Vagina (tissue), 2 donors: ENCODE measurements at places on chromosomes 1 and 21. TPM values are rescaled to one million over a fixed set of nuclear protein-coding genes. Genes with fewer than 3 reads are reported as not detected.
A peak's percentile ranks its signal among the peaks of the same experiment; 100 is the strongest.

The PDZK1IP1 gene
- total RNA-seq = 55.2 TPM

The ARV1 gene
- 18.7 TPM for total RNA-seq

The CD5L gene
- total RNA-seq = not detected

The CHI3L2 gene
- 5.6 TPM for total RNA-seq

The PRRX1 gene
- total RNA-seq = 108 TPM

The C1orf94 gene
- total RNA-seq = not detected

The FCRL4 gene
- not detected for total RNA-seq

The PPM1J gene
- total RNA-seq = 7.9 TPM

The SOD1 gene
- 162 TPM for total RNA-seq

The C1orf216 gene
- total RNA-seq = 12.5 TPM

DNA sequence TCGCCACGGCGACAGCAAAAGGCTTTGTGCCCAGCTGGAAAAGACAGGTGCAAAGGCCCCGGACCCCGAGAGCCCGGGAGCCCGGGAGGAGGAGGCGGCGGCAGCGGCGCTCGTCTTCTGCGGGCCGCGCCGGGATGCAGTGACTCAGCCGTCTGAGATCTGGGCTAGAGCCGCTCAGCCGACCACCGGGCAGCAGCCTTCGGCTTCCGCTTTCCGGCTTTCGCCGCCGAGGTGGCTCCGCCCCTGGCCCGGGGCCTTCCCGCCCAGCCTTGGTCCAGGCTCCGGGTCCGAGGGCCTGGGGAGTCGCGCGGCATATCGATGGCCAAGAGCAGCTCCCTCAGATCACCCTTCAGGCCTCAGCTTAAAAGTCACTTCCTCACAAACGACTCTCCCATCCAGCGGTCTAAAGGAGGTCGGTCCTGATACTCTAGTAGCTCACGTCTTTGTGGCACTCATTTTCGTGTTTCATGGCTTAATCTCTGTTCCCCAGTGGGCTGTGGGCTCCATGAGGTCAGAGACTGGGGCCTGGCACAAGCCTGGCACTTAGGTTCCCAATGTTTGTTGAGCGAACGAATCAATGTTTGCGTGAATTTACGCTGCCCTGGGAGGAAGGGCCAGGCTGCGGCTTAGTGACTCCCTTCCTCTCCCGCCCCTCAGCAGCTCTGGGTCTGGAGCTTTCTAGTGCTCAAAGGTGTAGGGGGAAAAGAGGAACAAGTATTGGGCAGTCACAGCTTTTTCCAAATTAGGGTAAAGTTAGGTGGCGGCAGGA is at the start of gene PHTF1:
Gene PHTF1 (minus strand): TSS at position 154 of the 769 bp plus-strand sequence. CDS start 783 bp downstream, outside the sequence.
- no peak for DNase-seq

DNA sequence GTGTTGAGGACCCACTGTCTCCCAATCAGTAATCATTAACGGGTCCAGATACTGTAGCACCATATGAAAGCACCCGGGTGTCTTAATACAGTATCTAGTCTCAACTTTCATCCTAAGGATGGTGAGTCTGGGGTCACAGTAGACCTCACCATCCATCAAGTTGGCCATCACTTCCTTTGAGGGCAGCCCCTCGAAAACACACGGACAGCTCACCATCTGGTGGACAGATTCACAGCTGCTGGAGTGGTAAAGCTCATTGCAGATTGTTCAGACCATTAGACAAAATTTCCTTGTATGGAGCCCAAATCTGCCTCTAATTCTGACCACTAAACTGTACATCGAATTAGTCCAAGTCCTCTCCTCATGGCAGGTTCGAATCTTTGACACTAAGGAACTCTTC is 123.1 kb downstream of the PGBD5 start:
- no peak for DNase-seq

DNA sequence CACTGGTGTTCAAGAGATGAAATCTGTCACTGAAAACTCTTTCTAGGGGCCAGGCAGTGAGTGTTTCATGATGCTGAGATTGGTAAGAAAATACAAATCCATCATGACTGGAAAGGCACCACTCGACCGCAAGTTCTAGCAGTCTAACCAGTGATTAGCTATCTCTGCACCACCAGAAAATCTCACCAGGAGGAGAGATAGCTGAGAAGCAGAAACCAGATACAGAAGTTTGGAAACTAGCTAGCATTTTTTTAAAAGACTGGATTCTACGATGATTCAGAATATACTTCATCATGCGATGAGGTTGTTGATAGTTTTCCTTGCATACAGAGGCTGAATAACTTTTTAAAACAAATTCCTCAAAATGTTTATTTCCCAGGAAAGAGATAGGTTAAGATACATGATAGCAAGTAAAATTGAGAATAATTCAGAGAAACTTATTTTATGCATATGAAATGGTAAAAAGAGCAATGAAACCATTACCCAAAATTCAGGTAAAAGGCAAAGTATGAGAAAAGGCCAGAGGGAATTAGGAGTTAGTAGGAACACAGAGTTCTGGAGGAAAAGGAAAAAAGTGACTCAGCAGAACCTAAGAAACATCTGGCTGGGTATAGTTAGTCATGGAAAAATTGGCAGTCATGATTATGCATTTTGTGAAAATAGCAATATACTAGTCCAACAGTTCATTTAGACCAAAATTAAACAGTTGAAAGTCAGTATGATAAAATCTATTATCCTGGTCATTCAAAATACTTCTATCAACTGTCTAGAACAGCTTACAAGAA is 3.3 kb upstream of the F3 start:
- DNase-seq = no peak

DNA sequence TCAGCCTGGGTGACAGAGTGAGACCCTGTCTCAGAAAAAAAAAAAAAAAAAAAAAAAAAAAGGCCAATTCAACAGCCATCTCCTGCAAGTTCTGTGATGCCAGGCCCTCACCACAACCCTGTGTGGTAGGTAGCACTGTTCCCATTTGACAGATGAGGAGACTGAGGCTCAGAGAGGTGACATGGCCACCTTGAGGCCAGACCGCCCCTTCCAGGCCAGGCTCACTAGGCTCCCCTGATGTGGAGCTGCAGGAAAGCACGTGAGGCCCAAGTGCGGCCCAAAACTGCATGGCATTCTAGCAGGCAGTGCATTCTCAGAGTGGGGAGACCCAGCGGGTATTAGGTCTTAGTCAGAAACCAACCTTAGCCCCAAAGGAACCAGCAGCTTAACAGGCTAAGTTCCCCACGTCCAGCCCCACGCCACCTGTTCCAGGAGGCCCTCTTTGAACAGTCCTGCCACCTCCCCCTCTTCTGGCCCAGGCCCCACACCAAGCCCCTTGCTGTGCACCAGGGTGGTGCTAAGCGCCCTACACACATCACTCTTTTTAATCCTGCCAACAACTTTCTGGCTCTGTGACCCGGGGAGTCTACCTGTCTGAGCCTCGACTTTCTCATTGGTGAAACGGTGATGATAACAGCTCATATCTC is 11.7 kb upstream of the ECE1 start:
- DNase-seq = no peak

DNA sequence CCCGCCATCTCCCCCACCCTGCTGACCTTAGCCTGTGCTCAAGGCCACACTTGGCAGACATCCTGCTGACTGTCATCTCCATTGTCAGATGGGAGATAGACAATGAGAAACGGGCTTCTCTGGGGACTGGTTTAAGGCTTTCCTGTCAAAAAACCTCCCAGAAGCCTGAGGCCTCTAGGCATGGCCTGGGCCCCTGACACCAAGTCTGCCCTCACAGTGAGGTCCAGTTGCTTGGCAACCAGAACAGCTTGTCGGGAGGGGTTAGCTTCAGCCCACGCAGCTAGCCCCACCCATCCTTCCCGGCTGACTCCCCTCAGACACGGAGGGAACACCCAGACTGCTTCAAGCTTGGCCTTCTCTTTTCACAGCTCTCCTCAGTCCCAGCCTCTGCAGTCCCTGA is 11.0 kb downstream of the PLEKHA6 start:
- no peak for DNase-seq

GRCh38 chr1:173507847-173508209 is 30.7 kb downstream of the PRDX6 start:
- no peak for DNase-seq

GRCh38 chr1:60762911-60763310 is 319.4 kb upstream of the NFIA start:
- no peak for DNase-seq

DNA sequence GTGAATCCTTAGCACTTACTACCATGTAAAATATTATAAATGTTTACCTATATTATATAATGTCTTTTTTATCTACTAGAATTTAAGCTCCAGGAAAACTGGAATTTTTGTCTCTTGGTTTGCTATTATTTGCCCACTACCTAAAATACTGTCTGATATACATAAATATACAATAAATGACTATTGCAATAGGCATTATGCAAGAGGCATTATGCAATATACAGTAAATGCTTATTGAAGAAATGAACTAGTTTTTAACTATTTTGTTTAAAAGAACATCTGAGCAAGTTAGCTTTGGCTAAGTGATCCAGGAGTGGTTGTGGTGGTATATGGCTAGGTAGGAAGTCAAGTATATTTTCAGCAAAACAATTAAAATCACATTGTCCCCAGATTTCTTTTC is 640.2 kb upstream of the PKN2 start:
- DNase-seq = no peak

DNA sequence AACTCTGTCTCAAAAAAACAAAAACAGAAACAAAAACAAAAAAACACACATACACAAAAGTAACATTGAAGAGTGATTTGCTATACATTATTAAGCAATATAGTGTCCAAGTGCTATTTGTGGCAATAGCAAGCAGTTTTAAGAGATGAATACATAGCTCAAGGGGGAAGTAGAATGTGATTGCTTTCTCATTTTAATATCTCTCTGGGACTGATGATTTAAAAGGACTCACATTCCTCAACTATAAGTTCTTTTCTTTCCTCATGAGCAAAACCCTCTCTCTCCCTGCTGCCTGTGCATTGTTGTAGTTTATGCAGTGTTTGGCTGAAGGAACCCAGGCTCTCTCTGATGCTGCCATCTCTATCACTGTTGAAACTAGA is 47.0 kb upstream of the CSF1 start:
- no peak for DNase-seq

DNA sequence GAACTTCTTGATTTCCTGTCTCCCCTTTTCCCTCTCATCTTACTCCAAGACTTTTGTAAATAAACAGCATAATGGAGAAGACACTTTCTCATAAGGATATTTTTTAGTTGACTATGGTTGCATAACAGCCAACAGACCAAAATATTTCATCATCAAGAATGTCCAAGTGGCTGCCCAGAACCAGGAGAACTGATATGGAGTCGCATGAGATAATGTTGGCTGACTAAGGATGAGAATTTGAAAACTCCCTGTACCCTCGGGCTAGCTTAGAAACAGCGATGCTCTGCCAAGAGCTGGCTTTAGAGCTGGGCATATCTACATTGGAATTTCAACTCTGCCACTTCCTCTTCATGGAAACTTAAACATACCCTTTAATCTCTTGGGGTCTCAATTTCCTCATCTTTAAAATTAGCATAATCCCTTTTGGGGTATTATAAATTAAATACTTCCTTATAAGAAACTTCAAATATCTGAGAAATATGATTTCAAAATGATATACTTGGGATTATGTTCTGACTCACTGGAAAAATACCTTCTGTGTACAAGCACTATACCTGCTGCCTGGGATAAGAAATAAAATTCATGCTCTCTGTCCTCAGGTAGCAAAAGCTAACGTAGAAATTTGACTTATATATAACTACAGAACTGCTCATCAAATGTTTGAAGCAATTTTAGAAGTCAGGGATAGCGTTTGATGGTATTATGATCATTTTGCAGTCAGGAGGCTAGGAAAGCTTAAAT is 777.3 kb downstream of the LTN1 start:
- DNase-seq = no peak

- no peak for DNase-seq
Observed at GRCh38 chr1:32525053-32525452, 14.2 kb upstream of the ZBTB8A start.

GRCh38 chr1:235613602-235614001 is 36.0 kb downstream of the GNG4 start:
- DNase-seq = no peak

DNA sequence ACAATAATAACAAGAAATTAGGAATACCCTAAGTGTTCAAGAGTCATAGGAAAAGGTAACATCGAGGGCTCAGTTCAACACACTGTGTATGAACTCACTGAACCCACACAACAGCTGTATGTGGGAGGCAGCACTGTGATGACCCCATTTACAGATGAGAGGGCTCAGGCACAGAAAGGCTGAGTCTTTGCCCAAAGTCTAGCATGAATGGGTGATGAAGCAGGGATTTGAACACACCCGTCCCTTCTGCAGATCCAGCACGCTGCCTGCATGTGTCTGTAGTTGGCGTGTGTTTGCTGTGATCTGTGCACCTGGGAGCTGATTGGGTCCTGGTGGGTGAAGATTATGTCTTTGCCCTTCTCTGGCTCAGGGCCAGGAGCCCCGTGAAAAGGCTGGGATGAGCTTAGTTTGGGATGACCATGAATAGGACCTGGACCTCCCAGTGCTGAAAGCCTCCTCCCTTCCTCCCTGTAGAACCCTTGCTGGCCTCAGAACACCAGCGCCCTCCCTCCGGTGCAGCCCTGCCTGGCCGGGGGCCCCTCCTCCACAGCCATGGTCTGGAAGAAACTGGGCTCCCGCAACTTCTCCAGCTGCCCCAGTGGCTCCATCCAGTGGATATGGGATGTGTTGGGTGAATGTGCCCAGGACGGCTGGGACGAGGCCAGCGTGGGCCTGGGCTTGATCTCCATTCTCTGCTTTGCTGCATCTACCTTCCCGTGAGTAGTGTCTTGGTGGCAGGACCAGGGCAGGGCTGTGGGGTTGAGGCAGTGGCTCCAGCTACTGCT is 5.2 kb downstream of the SLC66A1 start:
- DNase-seq = no peak

GRCh38 chr1:178543290-178543607 is 30.3 kb downstream of the TEX35 start:
- peak; percentile 89 for DNase-seq

GRCh38 chr21:36288651-36289243 is 31.2 kb upstream of the MORC3 start:
- DNase-seq = no peak

DNA sequence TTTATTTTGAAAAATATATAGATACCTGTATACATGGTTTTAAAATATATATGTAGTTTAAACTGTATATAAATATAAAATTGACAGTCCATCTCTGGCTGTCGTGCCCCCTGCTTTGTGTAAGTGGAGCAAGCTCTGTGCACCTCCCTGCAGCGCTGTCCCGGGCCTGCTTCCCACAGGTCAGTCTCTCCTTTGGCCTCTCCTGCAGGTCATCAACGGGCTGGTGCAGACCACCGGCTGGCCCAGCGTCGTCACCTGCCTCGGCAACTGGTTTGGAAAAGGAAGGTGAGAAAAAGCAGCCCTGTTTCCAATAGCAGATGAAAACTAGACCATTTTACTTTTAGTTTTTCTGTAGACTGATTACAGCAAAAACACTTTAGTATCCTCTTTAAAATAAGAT is 28.5 kb downstream of the SLC37A1 start:
- no peak for DNase-seq

DNA sequence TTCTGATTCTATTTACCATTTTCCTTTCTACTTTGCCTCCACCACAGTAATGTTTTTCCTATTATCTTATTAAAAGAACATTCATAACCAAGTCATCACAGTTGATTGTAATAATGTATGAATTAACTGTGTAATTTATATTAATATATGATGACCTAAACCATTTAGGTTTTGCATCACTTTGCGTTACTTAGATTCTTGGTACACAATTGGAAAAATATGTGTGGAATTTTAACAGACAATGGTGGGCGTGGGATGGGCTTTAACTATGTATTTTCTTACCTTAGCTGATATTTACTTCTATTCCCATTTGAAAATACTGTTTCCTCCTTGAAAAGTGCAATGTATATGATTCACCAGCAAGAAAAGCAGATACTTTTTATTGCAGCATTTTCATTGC is 3.6 kb downstream of the KRTAP21-3 start:
- DNase-seq = no peak

- DNase-seq = no peak
Observed at GRCh38 chr1:2463396-2463795, 12.7 kb upstream of the PLCH2 start.

- DNase-seq = no peak
Observed at GRCh38 chr1:240999826-241000225, 357.2 kb downstream of the RGS7 start.
